Stimulated activated CD4-positive, alpha-beta T cell treated with anti-CD3 and anti-CD28 coated beads, Interleukin-12 subunit alpha, Interleukin-12 subunit beta, amount 100 ng/mL, for 24 hours (primary cell): ENCODE measurements at places on chromosomes 7 and 10.

DNA sequence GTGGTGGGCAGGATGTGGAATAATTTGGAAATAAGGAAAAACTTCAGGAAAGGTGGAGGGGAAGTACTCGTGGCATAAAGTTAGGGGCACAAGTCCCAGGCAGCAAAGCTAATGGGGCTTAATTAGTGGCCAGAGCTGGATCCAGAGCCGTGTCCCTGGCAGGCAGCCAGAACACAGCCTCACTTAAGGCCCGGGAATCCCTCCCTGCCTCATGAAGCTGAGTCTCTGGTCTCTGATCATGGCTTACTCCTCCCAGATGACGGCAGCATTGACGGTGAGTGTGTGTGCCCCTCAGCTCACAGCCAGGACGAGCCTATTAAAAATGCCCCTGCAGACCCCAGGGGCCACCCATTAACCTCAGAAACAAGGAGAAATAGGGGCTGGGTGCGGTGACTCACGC is 48.2 kb upstream of the NPTX2 start:
- no peak for DNase-seq

DNA sequence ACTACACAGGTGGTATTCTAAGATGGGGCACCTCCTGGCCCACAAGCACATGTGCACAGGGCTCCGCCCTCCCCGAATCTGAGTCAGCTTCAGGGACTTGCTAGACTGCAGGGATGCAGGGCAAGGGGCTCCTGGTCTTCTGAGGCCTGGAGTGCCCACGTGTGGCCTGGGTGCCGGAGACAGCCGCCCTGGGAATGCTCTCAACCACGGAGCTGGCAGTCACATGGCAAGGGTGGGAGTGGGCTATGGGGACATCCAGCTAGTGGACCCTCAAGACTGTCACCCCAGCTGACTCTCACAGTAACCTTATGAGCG is 42.7 kb downstream of the CFAP46 start:
- no peak for DNase-seq

GRCh38 chr10:1957057-1957456 is 219.7 kb upstream of the ADARB2 start:
- DNase-seq: no peak

GRCh38 chr7:134891262-134891695 is 95.0 kb upstream of the AGBL3 start:
- no peak for DNase-seq

DNA sequence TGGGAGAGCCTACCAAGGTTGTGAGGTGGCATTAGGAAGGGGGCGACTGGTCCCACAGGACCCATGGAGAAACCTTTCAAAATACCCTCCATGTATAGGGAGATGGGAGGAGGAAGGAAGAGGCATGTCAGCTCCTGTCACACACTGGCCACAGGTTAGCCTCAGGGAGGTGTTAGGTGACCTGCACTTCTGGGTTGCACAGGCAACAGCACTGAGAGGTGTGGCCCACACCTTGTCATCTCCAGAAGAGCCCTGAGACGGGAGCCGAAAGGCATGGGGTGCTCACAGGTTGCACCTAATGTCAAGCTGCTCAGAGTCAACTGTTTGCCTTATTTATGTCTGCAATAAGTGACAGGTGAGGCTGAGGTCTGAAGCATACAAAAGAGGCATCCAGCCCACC is 14.6 kb upstream of the USP6NL start:
- no peak for DNase-seq

DNA sequence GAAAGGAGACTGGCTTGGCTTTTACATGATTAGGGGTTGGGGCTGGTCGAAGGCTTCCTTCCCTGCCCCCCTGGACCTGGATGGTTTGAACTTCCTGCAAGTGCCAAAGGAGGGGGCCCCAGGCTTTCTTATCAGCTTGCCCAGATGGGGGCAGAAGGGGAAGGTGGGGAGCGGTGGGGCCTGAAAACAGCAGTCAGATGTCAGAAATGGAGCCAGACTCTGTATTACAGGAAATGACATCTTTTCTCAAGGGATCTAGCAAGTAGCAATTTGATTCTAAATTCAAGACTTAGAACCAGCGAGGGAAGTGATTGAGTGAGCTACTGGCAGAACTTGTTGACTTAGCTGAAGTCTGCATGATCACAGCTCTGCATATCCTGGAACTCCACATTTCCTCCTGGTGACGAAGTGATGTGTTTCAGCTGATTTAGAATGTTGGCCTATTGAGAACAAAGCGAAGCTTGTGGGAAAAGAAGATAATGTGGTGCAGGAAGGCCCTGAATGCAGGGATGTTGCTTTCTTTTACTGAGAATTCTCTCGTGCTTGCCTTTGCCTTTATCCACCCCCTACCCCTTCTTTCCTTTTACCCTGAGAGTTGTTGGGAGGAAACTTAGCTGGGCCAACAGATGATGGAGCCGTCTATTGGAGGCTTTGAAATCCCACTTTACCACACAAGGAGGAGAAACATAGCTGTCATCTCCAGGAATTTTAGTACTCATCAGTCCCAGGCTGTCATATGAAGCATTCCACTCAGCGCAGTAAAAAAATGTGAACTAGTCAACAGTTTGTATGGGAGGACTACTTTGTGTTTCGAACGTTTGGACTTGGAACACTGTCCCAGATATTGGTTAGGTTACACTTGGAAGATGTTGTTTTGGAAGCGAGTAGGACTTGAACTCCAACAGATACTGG is 43.2 kb downstream of the CCNY start:
- DNase-seq: no peak

DNA sequence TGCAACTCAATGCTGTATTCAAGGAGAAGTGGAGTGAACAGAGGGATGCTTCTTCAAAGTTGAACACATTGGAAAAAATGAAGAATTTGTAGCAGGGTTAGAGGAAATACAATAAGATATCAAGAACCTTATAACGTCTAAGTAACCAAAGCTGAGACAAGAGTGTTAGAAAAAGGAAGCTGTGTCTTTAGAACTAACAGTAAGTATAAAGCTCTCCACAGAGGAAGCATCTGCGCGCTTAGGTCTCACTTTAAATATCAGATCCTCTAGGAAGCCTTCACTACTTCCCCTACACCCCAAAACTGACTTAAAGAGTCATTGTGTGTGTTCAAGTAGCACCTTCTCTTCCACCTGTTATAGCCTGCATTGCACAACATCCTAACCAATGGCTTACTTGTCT is 43.0 kb downstream of the CH25H start:
- DNase-seq: no peak

DNA sequence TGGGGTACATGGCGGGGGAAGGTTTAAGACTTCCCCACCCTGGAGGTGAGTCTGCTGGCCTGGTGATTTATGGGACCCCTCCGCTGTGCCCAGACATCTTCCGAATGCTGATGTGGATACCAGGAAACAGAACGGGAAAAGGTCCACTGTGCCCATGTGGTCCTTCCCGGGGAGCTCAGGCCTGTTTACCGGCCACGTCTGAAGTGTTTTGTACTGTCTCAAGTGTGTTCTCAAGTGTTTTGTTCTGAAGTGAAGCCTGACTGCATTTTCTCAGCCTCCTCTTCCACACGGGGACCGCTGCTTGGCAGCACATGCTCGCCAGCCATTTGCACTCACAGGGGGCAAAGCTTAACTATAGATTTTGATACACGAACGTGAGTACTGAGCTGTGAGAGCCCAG is 127.2 kb downstream of the TEX36 start:
- no peak for DNase-seq

DNA sequence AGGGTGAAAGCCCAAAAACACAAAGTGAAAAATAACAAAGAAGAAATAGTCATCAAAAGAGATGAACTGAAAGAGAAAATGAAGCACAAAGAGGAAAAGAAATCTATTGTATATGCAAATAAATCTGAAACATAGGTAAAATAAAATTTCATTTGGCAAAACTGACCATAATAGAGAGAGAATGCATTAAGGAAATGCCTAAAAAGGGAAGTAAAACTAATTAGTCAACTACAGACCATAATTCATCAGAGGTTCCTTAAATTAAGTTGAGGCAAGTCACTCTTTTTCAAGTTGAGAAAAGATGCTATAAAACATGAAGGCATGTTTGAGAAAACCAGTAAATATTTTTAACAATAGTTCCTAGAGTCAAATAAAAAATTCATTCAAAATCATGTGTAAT is 233.3 kb downstream of the LRRN3 start:
- no peak for DNase-seq

DNA sequence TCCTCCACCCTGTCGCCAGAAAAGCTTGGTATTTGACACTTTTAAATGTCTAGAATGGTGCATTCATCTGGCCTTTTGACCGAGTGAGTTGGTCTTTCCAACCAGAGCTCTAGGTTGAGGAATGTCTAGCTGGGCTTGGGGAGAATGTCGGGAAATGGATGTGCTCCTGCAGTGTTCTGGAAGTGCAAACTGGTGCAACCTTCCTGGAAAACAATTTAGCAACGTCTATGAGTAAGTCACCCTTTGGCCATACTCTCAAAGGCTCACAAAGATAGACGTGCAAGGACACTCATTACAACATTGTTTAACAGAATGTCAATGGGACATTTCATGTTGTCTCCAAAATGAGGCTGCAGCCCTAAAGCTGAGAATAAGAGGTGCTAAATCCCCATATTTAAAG is 12.2 kb upstream of the NMT2 start:
- no peak for DNase-seq

DNA sequence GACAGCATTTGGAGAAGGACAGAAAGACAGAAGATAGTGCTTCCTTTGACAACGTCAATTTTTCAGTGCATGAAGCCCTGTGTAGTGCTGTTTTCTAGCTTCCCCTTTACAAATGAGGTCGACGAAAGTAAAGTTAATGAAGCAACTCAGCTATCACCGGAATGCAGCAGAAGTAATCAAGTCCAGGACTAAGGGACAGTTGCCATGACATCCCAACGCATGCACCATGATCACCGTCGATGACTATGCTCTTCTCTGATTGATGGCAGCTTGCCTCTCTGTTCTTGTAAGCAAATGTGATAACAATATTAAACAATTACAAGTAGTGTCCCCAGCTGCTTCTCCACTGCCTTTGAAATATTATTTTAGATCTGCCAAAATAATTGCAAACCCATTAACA is 205.8 kb downstream of the FRMD4A start:
- no peak for DNase-seq

GRCh38 chr10:11510736-11511135 is 100.7 kb downstream of the USP6NL start:
- no peak for DNase-seq

DNA sequence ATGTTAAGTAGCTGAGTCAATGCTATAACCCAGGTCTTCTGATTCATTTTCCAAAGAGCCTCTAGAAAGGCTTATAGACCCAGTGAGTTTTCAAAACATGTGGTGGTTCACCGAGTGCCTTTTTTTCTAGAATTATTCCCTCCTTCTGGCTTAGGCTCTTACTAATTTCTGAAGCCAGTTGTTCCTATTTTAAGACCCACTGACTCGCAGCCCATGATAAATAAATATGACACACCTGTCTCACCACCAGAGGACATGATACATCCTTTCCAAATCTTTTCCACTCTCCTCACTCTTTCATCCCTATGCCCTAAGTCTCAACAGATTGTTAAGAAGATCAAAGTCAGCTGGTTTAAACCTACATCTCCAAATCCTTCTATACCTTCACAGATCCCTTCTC is 126.0 kb upstream of the WNT16 start:
- no peak for DNase-seq

DNA sequence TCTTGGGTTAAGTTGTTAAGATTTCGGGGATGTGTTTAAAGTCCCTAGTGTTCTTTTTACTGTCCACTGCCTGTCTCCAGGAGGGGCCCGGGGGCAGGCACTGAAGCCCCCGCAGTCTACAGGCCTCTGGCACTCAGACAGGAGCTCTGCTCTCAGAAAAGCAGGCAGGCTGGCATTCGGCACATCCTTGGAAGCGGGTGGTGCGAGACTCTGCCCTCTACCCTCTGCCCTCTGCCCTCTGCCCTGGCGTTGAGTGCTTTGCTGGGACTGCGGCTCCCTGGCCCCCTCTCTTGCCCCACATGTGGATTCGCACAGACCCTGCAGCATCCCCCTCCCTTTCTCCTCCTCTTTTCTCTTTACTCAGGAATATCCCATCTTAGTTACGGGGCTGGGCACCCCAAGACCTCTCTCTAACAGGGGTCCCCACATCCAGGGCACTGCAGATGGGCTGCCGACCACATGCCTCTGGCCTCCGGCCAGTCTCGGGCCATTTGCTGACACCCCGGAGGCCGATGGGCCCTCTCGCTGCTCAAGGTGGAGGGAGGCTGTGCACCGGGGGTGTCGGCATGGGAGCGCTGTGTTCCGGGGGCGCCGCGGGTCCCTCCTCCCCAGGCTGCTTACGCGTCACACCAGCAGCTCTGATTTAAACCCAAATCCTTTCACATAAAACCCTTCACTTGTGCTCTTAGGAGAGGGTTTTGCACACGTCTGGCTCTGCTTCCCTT is 479.9 kb downstream of the DNAJB6 start:
- DNase-seq: no peak

DNA sequence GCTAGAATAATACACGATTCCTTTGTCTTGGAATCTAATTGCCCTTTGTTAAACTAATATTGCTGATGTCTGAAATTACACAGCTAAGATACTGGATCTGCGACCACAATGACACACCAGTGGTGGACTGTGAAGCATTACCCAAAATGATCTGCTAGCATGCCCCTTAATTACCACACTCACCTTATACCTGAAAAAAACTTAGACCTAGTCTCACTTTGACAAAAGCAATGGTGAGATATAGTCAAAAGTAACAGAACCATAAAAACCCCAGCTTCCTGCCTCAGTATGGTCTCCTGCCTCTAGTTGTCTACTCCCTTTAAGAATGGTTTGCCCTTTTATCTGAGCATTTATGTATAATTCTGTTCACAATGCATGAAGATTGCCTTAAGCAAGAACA is 20.8 kb upstream of the ERVW-1 start:
- no peak for DNase-seq

- DNase-seq: no peak
Observed at GRCh38 chr7:139183251-139183650, 47.8 kb upstream of the UBN2 start.

DNA sequence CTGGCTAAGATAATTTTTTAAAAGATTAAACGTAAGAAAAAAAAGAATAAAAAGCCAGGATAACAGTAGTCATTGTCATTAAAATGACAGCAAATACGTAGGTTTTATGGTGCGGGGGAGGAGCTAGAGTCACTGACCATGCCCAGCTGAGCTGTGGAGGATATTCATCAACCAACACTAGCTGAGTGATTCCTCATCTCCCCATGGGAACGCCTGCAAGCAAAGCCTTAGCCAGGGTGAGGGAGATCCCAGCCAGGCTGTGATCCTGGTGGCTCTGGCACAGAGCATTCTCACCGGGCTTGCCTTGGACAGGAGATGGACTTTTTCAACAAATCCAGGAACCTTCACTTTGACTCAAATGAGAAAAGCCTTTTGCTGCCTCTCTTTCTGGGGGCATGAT is 94.2 kb downstream of the HIP1 start:
- DNase-seq: no peak

DNA sequence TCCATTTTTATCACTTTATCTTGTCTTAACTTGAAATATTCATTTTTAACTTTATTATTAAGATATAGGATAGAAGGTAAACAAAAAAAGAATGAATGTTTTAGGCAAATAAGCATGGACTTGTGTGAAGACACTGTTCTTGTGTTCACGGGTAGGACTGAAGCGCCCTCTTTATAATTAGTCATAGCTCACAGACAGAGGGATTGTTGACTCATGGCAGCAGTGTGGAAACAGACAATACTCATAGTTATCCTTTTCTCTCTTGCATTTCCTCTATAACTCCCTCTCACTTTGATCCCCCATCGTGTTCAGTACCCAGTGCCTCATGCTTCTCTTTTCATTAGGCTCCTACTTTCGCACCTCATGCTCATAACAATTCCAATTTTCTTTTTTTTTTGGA is 731.8 kb downstream of the PHTF2 start:
- no peak for DNase-seq
